ENCODE measurements at places on chromosomes 3 and 15.
A peak's percentile ranks its signal among the peaks of the same experiment; 100 is the strongest.

DNA sequence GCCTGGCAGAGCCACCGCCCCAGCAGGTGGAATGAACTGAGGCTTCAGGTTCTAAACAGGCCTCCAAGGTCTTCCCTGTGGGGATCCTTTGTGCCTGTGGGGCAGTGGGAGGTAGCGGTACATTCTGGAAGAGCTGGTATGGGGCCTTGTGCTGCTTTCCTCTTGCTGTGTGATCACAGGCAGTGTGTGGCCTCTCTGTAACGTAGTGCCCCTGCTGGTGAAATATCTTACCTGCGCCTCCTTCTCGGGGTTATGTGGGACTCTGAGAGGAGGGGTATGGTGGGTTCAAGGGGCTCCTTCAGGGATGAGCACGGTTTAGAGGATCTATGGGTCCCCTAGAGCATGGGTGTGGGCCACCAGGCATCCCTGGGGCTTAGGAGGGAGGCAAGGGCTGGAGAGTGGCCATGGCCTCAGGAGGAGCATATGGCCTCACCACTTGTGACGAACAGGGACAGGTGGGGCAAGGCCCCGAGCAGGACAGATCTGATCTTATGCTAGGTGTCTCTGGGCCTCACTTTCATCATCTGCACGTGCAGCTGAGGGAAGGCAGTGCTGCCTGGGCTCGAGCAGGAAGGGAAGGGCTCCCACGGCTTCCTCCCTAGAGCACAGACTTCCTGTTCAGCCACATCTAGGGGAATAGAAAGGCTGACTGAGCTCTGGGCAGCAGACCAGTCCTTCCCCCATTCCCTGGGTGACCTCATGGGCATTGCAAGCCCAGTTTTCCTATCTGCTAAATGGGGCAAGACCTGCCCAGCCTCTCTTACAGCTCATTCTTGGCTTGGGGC is 1.9 kb upstream of the ALS2CL start:
- DNase-seq: peak; percentile 38

- DNase-seq: no peak
These were observed 238.0 kb upstream of the COL8A1 start for GRCh38 chr3:99400352-99400751.

DNA sequence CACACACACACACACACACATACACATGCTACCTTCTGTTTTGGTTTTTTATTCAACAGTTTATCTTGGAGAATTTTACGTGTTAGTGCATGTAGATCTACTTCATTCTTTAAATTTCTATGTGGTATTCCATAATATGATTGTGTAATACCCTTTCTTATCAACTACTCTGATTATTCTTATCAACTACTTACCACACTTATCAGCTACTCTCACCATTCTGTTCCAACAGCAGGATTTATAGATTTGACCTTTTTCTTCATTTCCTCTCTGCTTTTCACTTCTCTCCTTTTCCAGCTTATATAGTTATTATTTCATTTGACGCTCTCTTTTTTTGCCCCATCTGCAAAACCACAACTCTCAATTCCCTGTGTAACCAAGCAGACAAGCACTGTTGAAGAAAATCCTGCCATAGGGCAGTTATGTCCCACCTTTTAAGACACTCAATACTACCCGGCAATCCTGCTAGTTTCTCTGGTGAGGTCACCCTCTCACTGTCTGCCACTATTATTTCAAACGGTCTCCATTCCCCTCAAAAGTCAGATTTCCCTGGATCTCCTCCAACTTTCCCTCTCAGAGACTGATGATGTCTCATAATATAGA is 56.9 kb upstream of the SATB1 start:
- no peak for DNase-seq

DNA sequence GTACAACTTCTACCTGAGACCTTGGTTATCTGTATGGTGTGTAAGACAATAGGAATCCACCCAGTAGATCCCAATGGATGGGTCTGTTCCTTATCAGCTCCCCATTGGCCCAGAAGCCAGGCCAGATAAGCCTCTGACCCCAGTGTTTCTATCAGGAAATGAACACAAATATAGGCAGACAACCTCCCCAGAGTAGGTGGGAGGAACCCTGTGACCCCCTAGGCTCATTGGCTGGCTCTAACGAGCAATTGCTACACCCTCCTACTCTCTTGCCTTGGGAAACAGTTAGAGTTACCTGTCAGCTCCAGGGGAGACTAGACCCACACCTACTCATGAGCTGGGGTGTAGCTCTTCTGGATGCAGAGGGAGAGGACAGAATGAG is 299.9 kb downstream of the UACA start:
- DNase-seq: no peak

DNA sequence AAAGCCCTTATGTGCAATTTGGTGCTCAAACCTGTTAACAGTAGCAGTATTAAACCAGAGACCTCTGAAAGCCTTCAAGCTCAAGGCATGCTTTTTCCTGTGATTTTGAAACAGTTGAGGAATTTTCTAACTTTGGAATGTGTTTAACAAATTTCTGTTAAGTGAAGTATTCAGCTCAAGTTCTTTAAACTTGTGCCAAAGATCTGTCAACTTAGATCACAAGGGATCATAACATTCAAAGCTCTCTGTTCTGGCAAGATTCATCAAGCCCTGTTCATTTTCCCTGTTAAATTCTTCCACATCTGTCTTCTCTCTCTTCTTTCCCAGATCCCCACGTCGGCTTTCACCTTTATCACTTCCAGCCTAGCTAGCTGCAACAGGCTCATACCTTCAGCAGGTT is 28.8 kb upstream of the RYK start:
- DNase-seq: no peak

GRCh38 chr3:99625237-99625622 is 13.2 kb upstream of the COL8A1 start:
- no peak for DNase-seq

- DNase-seq: no peak
These were observed 203.3 kb upstream of the LPP start for GRCh38 chr3:187950671-187951070.

- no peak for DNase-seq
These were observed 584.4 kb upstream of the TBL1XR1 start for GRCh38 chr3:177781686-177782161.

DNA sequence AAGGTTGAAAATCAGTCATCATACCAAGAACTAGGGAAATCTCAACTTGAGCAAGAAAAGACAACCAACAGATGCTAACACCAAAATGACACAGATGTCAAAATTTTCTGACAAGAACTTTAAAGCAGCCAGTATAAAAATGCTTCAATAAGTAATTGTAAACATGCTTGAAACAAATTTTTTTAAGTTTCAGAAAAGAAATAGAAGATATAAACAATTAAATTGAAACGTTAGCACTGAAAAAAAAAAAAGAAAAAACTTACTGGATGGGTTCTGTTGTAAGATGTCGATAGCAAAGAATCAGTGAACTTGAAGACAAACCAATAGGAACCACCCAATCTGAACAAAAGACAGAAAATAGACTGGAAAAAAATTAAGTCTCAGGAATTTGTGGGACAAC is 8.0 kb downstream of the MYD88 start:
- no peak for DNase-seq

- no peak for DNase-seq
These were observed 171.7 kb upstream of the ATP11B start for GRCh38 chr3:182621435-182622240.

DNA sequence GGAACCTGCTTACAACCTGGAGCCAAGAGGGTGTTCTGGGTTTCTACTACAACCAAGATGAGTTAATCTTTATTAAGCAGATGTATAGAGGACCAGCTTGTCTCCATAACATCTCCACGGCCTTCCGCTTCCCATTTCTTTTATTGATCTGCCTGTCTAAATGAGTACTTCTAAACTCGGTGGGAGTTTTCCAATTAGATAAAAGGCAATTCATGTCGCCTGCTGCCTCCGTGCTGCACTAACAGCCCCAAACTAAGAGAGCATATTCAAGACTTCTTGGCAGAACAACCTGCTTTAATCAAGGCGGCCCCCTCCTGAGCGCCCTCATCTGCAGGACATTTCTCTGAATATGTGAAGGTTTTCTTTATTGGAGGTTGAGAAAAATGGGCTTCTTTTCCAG is 270.1 kb downstream of the PDCD6IP start:
- DNase-seq: no peak

GRCh38 chr3:115095236-115095635 is 51.9 kb downstream of the ZBTB20 start:
- DNase-seq: no peak

- DNase-seq: no peak
These were observed 40.8 kb downstream of the HMG20A start for GRCh38 chr15:77461486-77461885.

GRCh38 chr15:66566963-66567531 is 1.2 kb upstream of the LCTL start:
- DNase-seq: peak; percentile 78

- DNase-seq: no peak
These were observed 12.4 kb downstream of the WDR5B start for GRCh38 chr3:122403489-122403888.

DNA sequence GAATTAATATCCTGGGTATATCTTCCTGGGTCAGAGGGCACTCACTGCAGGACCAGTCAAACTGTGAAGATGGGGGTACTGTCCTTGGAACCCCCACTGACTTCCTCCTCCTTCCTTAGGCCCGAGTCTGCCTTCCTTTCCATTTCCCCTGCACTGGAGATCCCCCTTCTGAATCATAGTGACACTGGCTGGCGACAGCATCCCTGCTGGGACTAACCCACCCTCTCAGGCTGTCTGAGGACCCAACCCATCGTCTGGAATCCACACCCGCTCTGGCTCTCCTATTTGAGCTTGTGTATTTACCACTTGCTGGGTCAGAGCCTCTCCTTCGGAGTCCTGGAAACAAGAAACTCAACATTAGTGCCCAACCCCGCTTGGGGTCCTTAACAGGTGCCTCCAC is 21.2 kb downstream of the TMEM40 start:
- DNase-seq: no peak

DNA sequence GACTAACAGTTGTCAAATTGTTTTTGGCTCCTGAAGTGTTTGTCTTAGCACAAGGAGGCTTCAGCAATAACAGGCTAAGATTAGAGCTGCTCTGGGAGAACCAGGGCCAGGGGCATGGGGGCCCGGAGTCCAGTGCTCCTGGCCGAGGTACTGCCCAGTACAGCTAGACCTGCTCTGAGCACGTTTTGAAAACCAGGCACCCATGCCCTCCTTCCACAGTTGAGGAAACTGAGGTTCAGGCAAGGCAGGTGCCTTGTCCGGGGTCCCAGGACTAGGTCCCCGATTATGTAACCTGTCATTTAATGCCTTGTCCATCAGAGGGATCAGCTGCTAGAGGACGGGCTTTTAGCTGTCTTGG is 19.2 kb downstream of the KBTBD13 start:
- DNase-seq: no peak

DNA sequence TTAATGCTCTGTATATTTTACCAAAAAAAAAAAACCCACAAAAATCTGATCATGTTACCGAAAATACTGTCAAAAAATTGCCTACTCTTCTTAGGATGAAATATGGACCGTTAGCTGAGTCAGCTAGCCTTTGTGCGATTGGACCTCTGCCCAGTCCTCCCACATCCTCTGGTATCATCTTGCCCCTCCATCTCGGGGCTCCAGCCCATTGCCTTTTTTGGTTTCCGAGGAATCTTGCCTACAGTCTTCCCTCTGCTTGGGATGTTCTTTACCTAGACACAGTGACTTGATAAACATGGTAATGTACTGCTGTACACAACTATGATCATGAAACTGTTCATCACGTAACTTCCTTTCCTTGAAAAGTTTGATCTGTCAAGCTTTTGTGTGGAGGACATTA is 371.4 kb downstream of the SV2B start:
- no peak for DNase-seq
